ENCODE measurements at places on chromosomes 3 and 15.
A peak's percentile ranks its signal among the peaks of the same experiment; 100 is the strongest.

DNA sequence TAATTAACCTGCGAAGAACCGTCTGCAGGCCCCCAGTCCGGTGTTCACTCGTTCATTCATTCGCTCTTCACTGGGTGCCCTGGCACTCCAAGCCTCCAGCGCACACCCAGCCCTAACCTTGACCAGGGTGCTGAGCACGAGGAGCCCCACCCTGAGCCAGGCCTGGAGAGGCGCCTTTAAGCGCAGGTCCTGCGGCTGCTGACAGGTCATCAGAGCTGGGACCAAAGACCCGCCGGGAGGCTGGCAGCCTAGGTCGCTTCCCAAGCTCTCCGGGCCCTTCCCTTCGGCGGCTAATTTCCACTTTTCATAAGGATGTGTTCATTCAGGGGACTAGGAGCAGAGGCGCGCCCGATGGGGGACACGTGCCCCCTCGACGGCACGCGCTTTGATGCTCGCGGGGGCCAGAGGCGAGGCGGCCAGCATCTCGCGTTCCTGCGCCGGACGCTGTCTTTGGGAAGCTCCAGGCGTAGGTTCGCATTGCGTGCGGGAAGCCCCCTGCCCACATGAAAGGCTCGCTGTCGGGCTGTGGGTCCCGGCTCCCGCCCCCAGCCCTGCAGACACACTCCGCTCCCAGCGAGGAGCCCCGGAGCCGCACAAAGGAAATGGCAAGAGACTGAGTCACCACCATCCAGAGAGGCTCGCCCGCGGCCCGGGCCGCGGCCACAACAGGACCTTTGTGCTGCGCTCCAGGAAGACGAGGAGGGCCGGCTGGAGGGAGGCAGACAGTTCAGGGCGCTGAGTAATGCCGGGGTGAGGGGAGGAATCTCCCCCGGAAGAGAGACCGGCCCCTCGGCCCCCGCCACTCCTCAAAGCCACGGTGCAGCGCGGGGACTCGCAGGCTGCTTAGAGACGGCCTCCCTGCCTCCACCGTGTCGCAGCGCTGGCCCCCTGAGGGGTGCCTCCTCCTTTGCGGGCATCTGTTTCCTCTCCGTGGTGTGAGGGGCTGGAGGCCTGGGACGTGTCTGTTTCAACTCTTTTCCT, 266.4 kb upstream of the HES1 start:
- no peak for DNase-seq

DNA sequence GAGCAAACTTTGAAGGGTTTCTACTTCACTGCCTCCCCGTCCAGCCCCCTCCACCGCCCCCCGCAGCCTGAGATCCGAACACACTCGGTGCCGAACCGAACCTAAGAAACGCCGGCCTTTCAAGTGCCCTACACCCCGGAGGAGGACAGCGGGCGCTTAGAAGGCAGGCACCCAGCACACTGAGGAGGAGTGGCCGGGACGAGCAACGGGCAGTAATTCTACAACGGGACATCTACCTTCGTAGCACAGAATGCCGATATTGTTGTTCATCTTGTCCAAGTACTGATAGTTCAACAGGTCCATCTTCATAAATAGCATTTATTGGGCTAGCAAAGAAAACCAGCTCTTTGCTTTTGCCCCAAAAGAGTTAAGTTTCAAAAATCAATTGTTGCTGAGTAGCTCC, 513 bp downstream of the VGLL4 start:
- DNase-seq, result peak; percentile 10

- no peak for DNase-seq
These were observed 43.7 kb downstream of the CCR4 start for GRCh38 chr3:32995098-32995497.

- DNase-seq, result peak; percentile 39
These were observed 681 bp downstream of the PIK3CB start for GRCh38 chr3:138833899-138834595.

GRCh38 chr3:191300422-191300821, 28.8 kb upstream of the CCDC50 start:
- DNase-seq, result no peak

GRCh38 chr3:197256836-197257444, 41.5 kb downstream of the DLG1 start:
- no peak for DNase-seq

GRCh38 chr3:34283751-34284150, 485.3 kb downstream of the PDCD6IP start:
- no peak for DNase-seq

DNA sequence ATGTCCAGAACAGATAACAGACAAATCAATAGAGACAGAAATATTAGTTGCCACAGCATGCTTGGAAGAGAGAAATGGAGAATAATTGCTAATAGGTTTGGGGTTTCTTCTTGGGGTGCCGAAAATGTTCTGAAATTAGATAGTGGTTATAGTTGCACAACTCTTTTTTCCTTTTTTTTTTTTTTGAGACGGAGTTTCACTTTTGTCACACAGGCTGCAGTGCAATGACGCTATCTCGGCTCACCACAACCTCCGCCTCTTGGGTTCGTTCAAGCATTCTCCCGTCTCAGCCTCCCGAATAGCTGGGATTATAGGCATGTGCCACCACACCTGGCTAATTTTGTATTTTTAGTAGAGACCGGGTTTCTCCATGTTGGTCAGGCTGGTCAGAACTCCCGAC, 163.3 kb downstream of the PLCH1 start:
- DNase-seq, result no peak

DNA sequence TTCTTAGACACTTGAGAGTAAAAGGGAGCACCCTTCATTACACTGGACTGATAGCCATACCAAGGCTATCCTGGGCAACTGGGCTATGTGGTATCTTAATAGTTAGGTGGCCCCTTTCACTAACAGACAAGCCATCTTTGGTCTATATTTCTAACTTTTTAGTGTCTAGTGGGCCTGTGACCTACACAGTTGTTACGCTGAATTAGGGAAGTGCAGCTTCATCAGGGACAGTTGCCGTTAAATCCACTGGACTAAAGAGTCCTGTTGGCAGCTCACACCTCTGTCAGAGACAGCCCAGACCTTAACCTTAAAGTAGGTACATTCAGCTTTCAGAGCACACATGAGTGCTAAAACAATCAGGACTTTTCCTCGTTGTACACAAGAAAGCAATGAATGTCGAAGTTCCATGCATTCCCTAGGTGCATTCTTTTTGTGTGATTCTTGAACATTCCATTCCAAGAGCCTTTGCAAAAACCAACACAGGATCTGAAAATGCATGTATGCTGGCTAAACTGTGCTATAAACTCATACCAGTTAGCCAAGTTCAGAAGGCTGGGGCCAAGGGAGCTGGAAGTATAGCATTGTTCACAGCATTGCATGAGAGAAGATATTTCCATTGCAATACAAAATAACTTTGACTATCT, 230.2 kb upstream of the EIF1B start:
- DNase-seq, result no peak
